ENCODE measurements at places on chromosomes 5 and 9.

DNA sequence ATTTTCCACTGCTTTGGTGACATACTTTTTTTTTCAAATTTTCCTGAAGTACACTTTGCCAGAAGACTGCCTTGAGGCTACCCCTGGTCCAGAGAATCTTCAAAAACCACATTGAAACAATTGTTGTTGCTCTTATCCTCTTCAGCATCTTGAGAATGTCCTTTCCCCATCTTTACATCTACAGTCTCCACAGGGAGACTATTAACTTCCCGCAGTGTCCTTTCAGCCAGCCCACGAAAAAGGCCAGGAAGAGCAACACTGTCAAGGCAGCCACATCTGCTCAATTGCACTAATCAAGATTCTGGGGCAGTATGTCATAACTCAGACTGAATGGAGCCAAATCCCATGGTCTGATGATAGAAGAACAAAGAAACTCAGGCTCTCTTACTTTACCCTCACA lies 148.3 kb downstream of the ENC1 start:
- H3K4me3 ChIP-seq = no peak overlapping the region
- DNase-seq = no peak
- no peaks in the 10 kb centered on the region for H3K27me3 ChIP-seq
- no peak overlapping the region for H3K27ac ChIP-seq

DNA sequence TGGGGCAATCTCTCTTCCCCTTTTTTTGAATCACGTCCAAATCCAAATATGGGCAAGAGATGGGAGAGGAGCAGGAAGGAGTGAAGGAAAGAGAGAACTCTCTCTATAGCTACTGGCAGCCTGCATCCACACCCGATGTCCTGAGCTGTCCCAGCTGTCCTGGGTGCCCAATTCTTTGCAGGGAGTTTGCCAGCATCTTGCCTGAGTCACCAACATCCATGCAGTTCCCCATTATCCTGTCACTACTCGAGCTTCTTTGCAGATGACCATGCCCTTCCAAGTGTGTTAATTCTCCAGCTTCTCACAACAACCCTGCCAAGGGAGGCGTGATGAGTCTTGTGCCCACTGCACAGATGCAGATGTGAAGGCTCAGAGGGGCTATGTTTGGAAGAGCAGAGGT lies 127.1 kb downstream of the NSG2 start:
- H3K4me1 ChIP-seq = no peaks in the 10 kb centered on the region
- H3K36me3 ChIP-seq = no peaks in the 10 kb centered on the region
- no peak for DNase-seq
- no peak overlapping the region for H3K4me3 ChIP-seq
- H3K27me3 ChIP-seq = no peaks in the 10 kb centered on the region

GRCh38 chr9:133115604-133116345 lies 5.3 kb downstream of the RALGDS start:
- peak overlapping the region; percentile 42 for H3K27ac ChIP-seq
- H3K27me3 ChIP-seq = no peaks in the 10 kb centered on the region
- peak; percentile 96 for DNase-seq
- no peaks in the 10 kb centered on the region for H3K36me3 ChIP-seq
- peaks cover 41% of the 10 kb centered on the region for H3K4me1 ChIP-seq

- no peaks in the 10 kb centered on the region for H3K27me3 ChIP-seq
- DNase-seq = no peak
- peaks cover 60% of the 10 kb centered on the region for H3K36me3 ChIP-seq
- H3K27ac ChIP-seq = no peak overlapping the region
These were observed 28.2 kb downstream of the DCAF12 start for GRCh38 chr9:34098307-34098706.

GRCh38 chr5:143147902-143148301 lies 255.6 kb downstream of the NR3C1 start:
- H3K4me1 ChIP-seq = peaks cover 58% of the 10 kb centered on the region
- no peak for DNase-seq
- peak overlapping the region; percentile 79 for H3K27ac ChIP-seq
- H3K36me3 ChIP-seq = no peaks in the 10 kb centered on the region
- no peaks in the 10 kb centered on the region for H3K27me3 ChIP-seq

- no peaks in the 10 kb centered on the region for H3K36me3 ChIP-seq
- no peak overlapping the region for H3K4me3 ChIP-seq
- no peak overlapping the region for H3K27ac ChIP-seq
- no peaks in the 10 kb centered on the region for H3K27me3 ChIP-seq
- no peak for DNase-seq
These were observed 92.8 kb upstream of the CAST start for GRCh38 chr5:96569332-96569731.

DNA sequence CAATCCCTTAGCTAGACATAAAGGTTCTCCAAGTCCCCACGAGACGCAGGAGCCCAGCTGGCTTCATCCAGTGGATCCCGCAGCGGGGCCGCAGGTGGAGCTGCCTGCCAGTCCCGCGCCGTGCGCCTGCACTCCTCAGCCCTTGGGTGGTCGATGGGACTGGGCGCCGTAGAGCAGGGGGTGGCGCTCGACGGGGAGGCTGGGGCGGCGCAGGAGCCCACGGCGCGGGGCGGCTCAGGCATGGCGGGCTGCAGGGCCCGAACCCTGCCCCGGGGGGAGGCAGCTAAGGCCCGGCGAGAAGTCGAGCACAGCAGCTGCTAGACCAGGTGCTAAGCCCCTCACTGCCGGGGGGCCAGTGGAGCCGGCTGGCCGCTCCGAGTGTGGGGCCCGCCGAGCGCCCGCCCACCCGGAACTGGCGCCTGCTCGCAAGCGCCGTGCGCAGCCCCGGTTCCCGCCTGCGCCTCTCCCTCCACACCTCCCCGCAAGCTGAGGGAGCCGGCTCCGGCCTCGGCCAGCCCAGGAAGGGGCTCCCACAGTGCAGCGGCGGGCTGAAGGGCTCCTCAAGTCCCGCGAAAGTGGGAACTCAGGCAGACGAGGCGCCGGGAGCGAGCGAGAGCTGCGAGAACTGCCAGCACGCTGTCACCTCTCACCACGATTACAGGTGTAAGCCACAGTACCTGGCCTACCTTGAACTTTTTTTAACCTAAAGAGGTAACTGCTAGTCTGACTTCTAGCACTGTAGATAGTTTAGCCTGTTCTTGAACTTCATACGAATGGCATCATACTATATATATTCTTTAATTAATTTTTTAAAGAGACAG lies 35.5 kb downstream of the PTGS1 start:
- no peak overlapping the region for H3K4me3 ChIP-seq
- no peaks in the 10 kb centered on the region for H3K36me3 ChIP-seq
- peaks cover 20% of the 10 kb centered on the region for H3K4me1 ChIP-seq
- H3K27me3 ChIP-seq = no peaks in the 10 kb centered on the region
- no peak for DNase-seq

DNA sequence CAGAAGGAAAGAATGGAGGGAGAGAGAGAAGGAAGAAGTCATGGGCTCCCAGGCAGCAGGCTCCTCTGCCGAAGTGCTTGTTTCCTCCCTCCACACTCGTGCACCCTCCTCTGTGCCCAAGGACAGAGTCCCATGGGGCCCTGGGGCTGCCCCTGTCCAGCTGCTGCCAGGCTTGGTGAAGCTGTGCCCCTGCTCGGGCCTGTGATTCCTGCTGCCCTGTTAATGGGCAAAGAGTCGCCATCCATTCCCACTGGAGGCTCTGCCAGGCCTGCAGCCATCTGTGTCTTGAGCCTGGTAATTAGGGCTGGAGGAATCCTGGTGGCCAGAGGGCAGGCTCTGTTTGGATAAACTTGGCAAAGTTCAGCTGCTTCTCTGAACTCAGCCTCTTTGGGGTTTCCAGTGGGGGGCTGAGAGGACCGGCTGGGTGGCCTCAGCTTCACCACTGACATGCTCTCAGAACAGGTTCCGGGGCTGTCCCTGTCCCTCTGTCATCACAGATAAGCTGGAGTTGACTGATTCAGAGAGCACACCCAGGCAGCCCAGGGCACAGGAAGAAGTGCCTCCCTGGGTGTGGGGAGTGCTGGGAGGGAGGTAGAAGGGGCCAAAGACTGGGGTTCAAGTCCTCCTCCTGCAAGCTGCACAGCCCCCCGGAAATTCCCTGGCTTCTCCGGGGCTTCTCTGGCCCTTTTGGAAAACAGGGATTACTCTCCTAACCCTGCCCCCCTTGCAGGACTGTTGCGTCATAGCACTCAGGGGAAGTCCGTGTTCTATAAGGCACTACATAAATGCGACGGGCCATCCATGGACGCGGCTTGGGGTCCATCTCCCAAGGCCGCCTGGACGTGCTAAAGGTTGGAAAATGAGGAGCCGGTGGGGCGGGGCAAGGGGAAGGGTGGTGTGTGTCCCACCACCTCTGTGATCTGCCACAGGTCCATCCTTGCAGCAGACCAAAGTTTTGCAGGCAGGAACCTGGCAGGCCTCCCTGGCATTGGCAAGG lies 154.8 kb downstream of the PAX5 start:
- H3K4me3 ChIP-seq = no peak overlapping the region
- DNase-seq = no peak
- no peaks in the 10 kb centered on the region for H3K36me3 ChIP-seq
- no peak overlapping the region for H3K27ac ChIP-seq

DNA sequence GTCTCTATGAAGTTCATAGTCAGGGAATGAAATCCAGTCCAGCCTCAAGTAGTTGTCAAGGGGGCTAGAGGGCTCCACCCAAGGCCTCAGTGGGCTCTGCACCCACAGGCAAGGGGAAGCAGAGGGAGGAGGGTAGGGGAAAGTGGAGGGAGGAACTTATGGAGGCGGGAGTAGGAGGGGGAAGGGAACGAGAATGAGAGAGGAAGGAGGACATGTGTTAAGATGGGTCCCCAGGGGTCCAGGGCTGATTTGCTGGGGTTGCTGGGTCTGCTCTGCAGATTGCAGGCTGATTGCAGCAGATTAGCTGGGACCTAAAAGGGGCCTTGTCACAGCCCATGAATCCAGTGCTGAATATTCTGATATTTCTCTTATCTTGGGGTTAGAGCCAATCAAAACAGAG lies 166.9 kb upstream of the IL12B start:
- H3K27ac ChIP-seq = no peak overlapping the region
- peaks cover 7% of the 10 kb centered on the region for H3K27me3 ChIP-seq
- DNase-seq = no peak
- no peak overlapping the region for H3K4me3 ChIP-seq
- no peaks in the 10 kb centered on the region for H3K36me3 ChIP-seq

GRCh38 chr5:50564079-50564478 lies 102.4 kb upstream of the PARP8 start:
- no peaks in the 10 kb centered on the region for H3K27me3 ChIP-seq
- H3K27ac ChIP-seq = no peak overlapping the region
- DNase-seq = no peak
- H3K4me1 ChIP-seq = no peaks in the 10 kb centered on the region

GRCh38 chr9:93260263-93261066 lies 76.5 kb downstream of the WNK2 start:
- DNase-seq = peak; percentile 66
- H3K4me1 ChIP-seq = no peaks in the 10 kb centered on the region
- no peaks in the 10 kb centered on the region for H3K36me3 ChIP-seq
- H3K4me3 ChIP-seq = no peak overlapping the region
- H3K27ac ChIP-seq = no peak overlapping the region
- H3K27me3 ChIP-seq = no peaks in the 10 kb centered on the region

- no peak for DNase-seq
- no peaks in the 10 kb centered on the region for H3K4me1 ChIP-seq
- no peaks in the 10 kb centered on the region for H3K27me3 ChIP-seq
- no peak overlapping the region for H3K27ac ChIP-seq
- no peaks in the 10 kb centered on the region for H3K36me3 ChIP-seq
These were observed 26.1 kb upstream of the CKMT2 start for GRCh38 chr5:81207009-81207408.

DNA sequence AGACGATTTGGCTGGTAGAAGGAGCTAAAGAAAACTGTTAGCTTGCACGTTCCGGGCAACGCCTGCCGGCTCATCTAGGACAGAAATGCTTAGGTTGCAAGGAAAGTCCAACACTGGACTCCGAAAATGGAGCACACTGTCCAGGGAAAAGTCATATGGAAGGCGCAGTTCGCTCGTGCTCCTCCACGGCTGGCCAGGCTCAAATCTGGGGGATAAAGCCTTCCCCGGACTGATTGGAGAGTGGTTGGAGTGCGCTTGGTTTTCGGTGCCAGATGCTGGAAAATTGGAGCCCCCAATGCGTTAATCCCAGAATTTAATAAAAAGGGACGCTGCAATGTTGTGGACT lies 955 bp downstream of the CDH6 start:
- H3K4me3 ChIP-seq = peak overlapping the region; percentile 65
- DNase-seq = no peak
- peaks cover 2% of the 10 kb centered on the region for H3K4me1 ChIP-seq
- H3K27me3 ChIP-seq = peaks cover 29% of the 10 kb centered on the region

GRCh38 chr9:135214706-135215105 lies 127.2 kb downstream of the OLFM1 start:
- no peaks in the 10 kb centered on the region for H3K4me1 ChIP-seq
- H3K27me3 ChIP-seq = peaks cover 18% of the 10 kb centered on the region
- no peak overlapping the region for H3K4me3 ChIP-seq
- peak; percentile 73 for DNase-seq

DNA sequence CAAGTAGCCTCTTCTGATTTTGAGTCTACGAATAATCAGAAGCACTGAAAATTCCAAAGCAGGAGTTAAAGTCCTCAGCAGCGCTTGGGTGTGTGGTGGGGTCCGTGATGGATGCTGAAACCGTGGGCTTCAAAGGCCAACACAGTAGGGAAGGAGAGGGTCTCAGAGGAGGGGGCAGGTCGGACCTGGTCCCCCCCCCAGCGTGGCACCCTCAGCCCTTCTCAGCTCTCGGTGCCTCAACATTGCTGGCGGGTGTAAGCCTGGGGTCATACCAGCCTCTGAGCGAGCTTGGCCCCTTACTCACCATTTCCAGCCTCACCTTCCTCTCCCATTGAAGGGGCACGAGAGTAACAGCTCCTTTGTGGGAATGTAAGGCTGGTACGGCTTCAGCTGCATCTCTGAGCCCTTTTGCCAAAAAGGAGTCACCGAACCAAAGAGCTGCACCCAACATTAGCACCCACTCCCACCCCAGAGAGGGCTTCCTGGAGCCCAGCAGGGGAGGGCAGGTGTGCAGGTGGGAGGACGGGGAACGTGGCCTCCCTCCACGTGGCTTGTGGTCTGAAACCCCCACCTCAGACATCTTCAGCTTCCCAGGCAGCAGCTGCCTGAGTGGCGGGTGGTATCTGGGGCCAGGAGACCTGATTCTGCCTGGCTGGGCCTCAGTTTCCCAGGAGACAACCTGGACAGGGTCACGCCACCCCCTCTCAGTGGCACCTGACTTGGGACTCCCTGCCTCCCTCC lies 6.7 kb upstream of the LCN1 start:
- no peaks in the 10 kb centered on the region for H3K27me3 ChIP-seq
- no peak overlapping the region for H3K4me3 ChIP-seq
- DNase-seq = peak; percentile 61
- peaks cover 3% of the 10 kb centered on the region for H3K4me1 ChIP-seq

DNA sequence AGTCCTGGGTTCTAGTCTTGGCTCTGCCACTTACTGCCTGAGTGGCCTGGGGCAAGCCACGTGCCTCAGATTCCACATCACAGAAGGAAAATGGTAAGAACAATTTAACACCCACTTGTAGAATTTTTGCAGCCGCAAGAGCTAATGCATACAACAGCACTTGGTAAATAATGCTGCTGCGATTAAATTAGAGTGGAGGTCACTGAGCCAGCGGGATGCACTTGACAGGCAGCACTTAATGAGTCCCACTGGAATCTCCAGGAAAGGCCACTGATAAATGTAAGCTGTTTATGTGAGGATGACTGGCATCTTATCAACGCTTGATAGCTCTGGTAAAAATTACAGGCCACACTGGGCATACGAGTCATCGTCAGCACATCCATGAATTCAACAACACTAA lies 59.4 kb upstream of the UBTD2 start:
- peaks cover 66% of the 10 kb centered on the region for H3K36me3 ChIP-seq
- no peaks in the 10 kb centered on the region for H3K27me3 ChIP-seq
- no peak overlapping the region for H3K27ac ChIP-seq

- H3K4me3 ChIP-seq = no peak overlapping the region
- H3K4me1 ChIP-seq = no peaks in the 10 kb centered on the region
- DNase-seq = no peak
- no peaks in the 10 kb centered on the region for H3K36me3 ChIP-seq
- no peak overlapping the region for H3K27ac ChIP-seq
These were observed 202.2 kb upstream of the VLDLR start for GRCh38 chr9:2419347-2419746.
